ENCODE measurements at places on chromosomes 3 and 15.

GRCh38 chr3:129596194-129597086 is 10.0 kb downstream of the PLXND1 start:
- peak; percentile 95 for DNase-seq

- DNase-seq: no peak
Measured at GRCh38 chr3:134956844-134957243, 161.8 kb downstream of the EPHB1 start.

DNA sequence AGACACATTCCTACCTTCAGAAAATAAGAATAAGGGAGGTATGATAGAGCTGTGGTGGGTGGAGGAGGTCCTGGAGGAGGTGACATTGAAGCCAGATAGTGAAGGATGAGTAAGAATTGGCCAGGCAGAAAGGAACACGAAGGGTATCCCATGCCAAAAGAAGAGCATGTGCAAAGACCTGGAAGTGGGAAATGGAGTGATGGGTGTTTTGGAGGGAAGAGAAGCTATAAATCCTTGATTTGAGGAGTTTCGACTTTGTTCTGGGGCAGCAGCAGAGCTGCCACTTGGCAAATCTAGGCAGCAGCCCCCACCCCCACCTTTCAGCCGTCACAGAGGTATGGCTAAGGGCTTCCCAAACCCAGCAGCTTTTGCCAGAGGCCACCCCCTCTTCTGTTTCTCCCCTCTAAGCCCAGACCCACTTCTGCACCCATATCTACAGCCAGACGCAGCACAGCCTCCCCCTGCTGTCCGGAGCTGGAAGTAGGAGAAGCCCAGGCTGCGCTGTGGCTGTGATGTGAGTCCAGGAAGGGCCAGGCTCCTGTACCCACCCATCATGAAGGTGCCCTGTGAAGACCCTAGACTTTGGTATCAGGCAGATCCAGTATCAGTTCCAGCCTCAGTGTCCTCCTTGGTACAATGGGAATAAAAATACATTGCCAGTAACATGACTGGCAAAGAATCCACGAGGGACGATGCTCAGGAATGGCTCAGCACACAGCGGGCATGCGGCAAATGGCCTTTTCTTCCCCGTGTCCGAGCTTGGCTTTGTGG is 188.7 kb upstream of the LINGO1 start:
- DNase-seq: peak; percentile 79

DNA sequence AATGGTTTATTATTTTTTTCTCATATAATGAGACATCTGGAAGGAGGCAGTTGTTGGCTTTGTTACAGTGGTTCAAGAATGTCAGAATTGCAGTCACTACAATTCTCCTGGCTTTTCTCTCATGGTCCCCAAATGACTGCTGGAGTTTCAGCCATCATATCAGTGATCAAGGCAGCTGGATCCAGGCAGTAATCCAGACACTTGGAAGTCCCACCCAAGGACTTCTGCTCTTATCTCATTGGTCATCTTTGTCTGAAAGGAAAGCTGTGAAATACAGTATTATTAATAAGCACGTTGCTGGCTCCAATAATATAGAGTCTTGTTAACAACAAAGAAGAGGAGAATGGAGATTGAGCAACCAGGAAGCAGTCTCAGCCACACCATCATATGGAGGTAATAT is 22.9 kb upstream of the MED12L start:
- DNase-seq: peak; percentile 8

- no peak for DNase-seq
Measured at GRCh38 chr3:18087988-18088387, 337.2 kb downstream of the SATB1 start.

GRCh38 chr3:52286777-52287110 is 884 bp upstream of the GLYCTK start:
- peak; percentile 47 for DNase-seq

DNA sequence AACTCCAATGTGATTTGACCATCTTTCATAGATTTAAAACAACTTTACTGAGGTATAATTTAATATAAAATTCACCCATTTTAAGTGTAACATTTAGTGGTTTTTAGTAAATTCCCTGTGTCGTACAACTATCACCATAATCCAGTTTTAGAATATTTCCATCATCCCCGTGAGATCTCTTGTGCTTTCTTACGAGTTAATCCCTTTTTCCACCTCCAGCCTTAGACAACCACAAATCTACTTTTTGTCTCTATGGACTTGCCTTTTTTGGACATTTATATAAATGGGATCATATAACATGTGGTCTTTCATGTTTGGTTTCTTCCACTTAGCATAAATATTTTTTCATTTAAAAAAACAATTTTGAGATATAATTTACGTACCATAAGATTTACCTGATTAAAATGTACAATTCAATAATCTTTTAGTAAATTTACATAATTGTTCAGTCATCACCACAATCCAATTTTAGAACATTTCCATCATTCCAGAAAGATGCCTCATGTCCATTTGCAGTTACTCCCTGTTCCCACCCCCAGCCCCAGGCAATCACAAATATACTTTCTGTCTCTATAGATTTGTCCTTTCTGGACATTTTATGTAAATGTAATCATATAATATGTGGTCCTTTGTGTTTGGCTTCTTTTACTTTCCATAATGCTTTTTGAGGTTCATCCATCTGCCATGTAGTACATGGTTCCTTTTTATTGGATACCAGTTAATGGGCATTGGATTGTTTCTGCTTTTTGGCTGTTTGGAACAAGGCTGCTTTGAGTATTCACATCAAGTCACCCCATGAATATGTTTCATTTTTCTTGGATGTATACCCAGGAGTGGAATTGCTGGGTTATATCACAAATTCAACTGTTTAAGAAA is 3.1 kb downstream of the OXSR1 start:
- peak; percentile 79 for DNase-seq

GRCh38 chr3:139655909-139656595 is 21.7 kb downstream of the NMNAT3 start:
- peak; percentile 28 for DNase-seq

DNA sequence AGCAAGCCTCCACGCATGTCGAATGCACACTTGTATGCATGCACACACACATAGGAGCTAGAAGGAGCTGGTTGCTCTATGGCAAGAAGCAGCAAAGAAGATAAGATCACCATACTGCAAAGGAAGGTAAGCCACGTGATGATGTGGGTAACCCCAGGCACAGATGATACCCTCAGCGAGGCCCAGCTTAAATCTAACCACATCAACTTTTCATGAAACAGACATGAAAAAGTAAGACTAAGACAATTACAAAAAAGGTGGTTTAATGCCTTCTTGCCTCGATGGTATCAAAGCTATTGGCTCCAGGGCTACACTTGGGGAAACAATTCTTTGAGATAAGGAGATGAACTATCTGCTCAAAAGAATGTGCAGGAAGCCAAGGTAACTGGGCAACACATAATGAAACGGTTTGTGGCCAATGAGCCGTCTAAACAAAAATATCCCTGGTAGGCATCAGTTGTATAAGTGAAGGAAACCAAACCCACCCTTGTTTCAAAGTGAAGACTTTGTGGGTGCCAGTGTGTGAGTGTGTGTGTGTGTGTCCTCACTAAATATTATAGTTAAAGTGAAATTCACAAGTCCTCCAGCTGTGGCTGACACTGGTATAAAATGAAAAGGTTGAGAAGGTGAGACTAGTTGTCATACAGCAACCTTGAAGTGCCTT is 365.7 kb upstream of the ICE2 start:
- no peak for DNase-seq

DNA sequence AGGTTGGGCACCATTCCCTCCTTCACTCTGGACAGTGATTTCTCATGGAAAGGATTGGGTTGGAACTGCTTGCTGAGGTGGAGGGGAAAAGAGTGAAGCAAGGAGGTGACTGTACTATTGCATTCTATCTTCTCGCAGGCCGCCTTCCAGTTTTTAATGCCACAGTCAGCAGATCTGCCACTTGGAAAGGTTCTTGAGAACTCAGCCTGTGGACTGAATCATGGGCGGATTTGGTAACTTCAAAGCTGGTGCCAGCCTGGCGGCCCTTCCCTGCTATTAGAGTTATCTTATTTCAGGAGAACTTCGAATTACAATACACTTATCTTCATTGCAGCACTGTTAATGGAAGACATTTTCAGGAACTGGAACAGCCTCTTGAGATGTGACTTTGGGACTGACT is 23.1 kb upstream of the SLC28A2 start:
- peak; percentile 4 for DNase-seq

- no peak for DNase-seq
Measured at GRCh38 chr3:126525091-126525852, 1.3 kb downstream of the CHST13 start.

DNA sequence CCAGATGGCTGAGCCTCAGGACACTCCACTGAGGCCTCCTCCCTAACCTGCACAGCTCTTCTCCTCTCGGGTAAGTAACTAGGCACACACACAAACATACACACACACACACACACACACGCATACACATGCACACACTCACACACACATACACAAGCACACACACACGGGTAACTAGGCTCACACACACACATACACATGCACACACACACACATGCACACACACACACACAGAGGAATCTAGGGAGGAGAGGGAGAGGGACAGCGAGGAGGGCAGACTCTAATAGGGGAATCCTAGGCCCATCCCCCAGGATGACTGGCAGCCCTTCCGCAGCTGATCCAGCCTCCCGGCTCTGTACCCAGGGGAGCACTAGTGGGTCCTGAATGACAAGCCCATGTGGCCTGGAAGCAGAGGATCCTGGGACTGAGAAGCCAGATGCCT is 177.4 kb upstream of the LINGO1 start:
- no peak for DNase-seq

DNA sequence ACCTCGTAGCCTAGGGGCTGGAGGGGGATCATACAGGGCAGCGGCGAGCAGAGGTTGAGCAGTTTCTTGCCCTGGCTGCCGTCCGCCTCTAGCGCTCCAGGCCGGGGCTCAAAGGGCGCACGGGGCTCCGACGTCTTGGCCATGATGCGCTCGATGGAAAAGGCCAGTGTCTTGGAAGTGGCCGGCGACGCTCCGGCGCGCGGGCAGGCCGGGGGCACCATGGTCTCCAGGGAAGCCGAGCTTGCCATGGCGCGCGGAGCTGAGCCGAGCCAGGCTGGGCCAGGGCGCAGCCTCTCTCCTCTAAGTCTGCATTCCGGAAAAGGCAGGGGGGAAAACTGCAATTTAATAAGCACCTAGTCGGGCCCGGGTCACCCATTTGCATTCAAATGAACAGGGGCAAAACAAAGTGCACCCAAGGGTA is 719 bp downstream of the FEZF2 start:
- DNase-seq: no peak

- peak; percentile 20 for DNase-seq
Measured at GRCh38 chr3:10370429-10370828, 49.5 kb upstream of the SEC13 start.

DNA sequence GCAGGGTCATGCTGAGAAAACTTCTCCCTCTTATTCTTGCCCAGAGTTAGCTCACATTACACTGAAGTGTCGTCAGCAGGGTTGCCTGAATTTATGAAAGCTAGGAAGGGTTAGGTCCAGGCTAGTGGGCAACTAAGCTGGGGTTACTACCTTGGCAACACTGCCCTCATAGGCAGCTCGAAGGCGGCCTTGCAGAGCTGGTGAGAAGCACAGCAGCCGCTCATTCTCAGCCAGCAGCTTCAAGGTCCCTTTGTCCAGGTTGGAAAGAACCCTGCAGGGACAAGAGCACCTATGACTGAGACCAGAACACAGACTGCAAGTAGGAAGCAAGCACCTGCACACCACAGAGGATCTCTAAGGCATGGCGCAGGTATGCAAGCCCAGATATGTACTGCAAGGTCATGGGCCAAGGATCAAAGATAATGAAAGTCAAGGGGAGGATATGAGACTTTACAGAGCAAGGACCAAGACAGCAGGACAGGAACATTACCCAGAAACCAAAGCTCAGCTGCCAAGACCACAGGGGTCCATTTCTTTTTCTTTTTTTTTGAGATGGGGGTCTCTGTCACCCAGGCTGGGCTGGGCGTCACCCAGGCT is 2.8 kb downstream of the CDAN1 start:
- DNase-seq: no peak

DNA sequence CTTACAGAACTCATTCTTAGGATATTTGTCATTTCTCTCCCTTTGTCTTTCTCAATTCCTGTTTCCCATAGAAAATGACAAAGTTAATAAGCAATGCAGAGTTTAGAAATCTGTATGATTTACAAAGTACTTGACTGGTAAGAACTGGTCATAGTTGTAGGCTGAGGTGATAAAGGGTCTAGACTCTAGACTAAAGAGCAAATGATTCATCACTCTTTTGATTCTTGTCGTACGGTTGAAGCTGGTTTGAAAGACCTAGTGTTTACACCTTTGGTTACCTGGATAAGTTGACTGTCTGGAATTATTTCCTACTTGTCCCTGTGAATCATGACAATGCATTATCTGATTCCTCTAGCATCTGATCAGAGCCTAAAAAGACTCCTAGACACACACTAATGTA is 58.9 kb upstream of the TP63 start:
- peak; percentile 76 for DNase-seq

DNA sequence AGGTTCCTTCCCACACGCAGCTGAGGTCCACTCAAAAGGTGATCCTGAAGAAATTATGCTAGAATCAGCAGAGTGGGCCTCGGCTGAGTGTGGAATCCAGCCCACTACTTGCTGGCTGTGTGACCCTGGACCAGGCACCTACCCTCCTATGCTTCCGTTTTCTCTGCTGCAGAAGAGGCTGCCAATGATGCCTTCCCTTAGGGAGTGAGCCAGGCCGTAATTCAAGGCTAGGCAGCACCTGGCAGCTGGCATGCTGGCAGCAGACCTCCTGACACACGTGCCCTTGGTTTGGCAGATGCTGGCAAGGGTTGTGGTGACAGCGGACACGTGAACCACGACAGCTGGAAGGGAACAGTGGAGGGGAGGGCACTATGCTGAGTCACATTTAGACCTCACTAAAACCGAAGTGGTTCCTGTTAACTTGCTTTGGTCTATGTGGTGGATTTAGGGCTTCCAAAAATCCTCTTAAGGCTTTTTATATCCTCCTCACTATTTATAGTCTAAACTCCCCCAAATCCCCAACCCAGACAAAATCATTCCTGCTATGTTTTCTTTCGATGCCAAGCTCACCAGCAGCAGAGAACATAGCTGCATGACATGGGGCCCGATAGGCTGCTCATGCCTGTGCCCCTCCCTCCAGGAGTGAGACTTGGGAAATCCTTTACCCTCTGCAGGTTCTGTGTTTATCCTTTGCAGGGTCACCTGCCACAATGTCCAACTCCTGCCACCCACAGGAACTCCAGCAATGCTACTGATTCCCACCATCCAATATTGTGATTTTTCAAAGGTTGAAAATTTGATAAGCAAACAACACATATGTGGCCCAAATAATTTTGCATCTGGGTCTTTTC is 10.6 kb upstream of the PCSK6 start:
- peak; percentile 15 for DNase-seq
